ENCODE measurements at places on chromosomes 5 and 9.

- DNase-seq = no peak
Measured at GRCh38 chr5:170427672-170428236, 38.6 kb upstream of the KCNMB1 start.

GRCh38 chr9:89525446-89526374 lies 27.8 kb upstream of the SEMA4D start:
- no peak for DNase-seq

- DNase-seq = no peak
Measured at GRCh38 chr5:36397901-36398536, 96.3 kb upstream of the RANBP3L start.

DNA sequence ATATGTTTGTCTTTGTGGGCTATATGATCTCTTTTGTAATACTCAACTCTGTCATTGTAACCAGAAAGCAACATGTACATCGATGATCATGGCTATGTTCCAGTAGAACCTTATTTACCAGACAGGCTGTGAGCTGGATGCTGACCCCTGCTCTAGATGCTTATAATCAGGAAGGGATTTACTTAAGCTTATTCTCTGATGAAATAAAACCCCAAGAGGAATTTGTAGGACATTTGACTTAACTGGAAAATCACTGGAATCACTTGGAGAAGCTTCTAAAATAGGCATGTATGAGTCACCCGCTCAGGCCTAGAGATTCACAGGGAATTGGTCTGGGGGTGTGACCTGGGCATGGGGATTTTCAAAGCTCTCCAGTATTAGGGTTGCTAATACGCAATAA lies 285.8 kb upstream of the ZNF608 start:
- DNase-seq = no peak

DNA sequence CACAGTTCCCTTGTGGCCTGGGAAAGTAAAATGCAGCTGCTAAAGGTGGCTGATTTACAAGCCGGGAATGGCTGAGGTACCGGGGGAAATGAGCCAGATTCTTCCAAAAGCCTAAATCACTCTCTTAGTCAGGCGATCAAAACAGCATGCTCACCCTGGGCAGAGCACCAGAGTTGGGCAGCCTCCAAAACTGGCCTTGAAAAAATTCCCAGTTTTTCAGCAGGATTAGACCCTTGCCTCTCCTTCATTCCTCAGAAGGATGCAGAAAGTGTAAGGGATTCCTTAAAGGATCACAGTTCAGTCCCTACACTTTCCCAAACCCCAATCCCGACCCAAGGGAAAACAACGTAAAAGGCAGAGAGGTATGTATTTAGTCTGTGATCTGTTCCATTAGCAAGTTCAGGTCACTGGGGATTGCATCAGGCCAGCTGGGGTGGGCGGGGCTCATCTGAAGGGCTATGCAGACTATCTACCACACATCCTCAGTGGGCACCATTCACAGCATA lies 16.9 kb downstream of the TMEM174 start:
- no peak for DNase-seq

GRCh38 chr5:175778951-175779503 lies 92.4 kb upstream of the CPLX2 start:
- no peak for DNase-seq

- DNase-seq = no peak
Measured at GRCh38 chr9:129944506-129945116, 98.4 kb downstream of the FNBP1 start.

DNA sequence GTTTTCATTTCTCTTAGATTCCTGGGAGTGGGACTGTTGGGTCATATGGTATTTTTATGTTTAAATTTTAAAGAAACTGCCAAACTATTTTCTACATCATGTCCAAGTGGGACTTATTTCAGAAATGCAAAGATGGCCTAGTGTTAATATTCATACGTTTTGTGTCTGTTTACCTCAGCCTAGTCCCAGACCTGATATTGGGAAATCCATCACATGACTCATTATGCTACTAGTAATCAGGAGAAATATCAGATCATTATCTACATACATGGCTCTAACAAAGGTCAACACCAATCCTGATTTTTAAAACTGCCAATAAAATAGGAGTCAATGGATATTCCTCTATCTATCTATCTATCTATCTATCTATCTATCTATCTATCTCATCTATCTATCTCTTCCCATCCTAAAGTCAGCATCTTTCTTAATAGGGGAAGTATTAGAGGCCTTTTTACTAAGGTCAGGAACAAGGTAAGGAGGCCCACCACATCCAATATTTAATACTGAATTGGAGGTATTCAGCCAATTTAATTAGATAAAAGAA lies 4.7 kb downstream of the RASGEF1C start:
- DNase-seq = no peak

DNA sequence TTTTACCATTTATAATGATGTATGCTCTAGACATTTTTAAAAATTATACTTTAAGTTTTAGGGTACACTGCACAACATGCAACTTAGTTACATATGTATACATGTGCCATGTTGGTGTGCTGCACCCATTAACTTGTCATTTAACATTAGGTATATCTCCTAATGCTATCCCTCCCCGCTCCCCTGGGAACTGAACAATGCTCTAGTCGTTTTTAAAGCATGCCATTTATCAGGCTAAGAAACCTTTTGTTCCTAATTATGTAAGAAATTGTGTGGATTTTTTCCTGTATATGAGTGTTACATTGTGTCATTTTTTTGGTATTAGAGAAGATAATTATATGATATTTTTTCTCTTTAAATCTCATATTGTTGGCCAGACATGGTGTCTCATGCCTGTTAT lies 72.8 kb upstream of the SGCD start:
- DNase-seq = no peak

GRCh38 chr5:62909326-62909725 lies 330.7 kb downstream of the LRRC70 start:
- DNase-seq = no peak

GRCh38 chr5:76703707-76704106 lies 12.2 kb upstream of the F2R start:
- DNase-seq = no peak

DNA sequence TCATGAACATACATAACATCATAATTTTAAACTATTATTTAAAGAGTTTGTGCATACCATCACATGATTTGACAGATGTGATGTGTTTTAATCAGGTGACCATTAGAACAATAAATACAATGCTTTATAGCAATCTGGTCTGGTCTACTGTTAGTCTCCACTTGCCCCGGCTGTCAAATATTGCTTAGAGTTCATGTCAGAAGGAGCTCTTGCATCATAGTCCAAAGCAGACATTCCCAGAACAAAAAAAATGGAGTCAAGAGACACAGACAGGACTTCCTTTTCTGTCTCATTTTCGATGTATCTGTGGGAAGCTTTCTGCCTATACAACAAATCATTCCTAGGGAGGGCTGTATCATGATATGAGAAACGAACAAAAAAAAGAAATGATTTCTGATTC lies 979.2 kb upstream of the WWC1 start:
- DNase-seq = no peak

- no peak for DNase-seq
Measured at GRCh38 chr9:34607331-34607730, 4.6 kb downstream of the RPP25L start.

DNA sequence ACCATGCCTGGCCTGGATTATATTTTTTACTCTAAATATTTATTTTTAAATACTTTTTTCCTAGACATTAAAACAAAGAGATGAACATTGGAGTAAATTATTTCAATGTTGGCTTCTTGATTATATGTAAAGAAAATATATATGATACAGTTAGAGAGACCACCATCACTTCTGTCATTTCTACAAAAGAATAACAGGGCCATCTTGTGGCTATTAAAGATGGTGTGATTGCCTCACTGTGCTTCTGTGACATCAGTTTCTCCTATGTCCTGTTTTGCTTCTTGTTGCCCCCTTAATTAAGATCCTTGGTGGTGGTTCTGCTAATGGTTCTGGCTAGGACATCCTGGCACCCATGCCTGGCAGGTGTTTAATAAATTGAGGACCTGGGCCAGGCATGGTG lies 32.9 kb downstream of the NDFIP1 start:
- DNase-seq = no peak

GRCh38 chr9:76018235-76018634 lies 127.8 kb downstream of the PCSK5 start:
- DNase-seq = no peak
